NCI-H1436 (cell line): ENCODE measurements at places on chromosomes 3 and 15.

DNA sequence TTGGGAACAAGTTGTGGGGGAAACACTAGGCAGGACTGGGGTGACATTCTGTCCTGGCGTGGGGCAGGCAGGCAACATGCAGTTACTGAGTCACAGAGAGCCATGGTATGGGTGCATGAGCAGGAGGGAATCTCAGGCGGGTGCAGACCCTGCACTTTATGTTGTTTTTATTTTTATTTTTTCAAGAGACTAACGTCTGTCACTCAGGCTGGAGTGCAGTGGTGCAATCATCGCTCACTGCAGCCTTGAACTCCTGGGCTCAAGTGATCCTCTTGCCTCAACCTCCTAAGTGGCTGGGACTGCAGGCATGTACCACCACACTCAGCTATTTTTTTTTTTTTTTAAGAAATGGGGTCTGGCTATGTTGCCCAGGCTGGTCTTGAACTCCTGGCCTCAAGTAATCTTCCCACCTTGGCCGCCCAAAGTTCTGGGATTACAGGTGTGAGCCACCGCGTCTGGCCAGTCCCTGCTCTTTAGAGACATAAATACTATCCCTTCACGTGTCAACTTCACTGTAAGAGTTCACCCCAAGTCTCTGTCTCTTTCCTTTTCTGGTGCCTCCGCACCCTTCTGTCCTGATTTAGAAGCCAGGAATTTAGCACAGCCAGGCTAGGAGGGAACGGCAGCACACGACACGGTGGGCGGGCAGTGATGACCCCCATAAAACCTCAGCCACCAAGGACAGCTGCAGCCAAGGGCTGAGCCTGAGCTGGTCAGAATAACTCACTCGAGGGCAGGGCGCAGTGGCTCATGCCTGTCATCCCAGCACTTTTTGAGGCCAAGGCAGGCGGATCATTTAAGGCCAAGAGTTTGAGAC is 72.8 kb upstream of the IQSEC1 start:
- DNase-seq, result no peak

- no peak for DNase-seq
These were observed 26.6 kb downstream of the SEMA7A start for GRCh38 chr15:74406992-74407705.

GRCh38 chr15:39088156-39088555 is 492.7 kb upstream of the THBS1 start:
- DNase-seq, result no peak

GRCh38 chr3:195179776-195180489 is 91.0 kb downstream of the XXYLT1 start:
- DNase-seq, result no peak

DNA sequence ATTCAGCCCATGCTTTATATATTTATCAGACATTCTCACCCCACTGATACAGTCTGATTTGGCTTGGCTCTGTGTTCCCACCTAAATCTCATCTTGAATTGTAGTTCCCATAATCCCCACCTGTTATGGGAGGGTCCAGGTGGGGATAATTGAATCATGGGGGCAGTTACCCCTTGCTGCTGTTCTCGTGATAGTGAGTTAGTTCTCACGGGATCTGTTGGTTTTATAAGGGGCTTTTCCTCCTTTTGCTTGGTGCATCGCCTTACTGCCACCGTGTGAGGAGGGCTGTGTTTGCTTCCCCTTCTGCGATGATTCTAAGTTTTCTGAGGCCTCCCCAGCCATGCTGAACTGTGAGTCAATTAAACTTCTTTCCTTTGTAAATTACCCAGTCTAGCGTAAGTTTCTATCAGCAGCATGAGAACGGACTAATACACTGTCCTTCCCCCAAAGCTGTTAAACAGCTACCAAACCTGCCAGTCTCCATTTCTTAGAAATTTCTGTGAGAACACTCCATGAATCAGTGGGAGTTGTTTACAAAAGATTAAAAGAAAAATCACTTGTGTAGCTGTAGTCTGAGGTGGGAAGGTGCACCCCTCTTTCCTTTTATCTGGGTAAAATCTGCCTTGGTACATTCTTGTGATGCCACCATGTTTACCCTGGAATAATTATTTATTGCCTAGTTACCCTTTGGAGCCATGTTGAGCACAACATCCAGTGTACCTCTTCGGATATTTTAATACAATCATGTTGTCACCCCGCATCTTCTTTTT is 160.5 kb downstream of the THSD4 start:
- DNase-seq, result no peak

DNA sequence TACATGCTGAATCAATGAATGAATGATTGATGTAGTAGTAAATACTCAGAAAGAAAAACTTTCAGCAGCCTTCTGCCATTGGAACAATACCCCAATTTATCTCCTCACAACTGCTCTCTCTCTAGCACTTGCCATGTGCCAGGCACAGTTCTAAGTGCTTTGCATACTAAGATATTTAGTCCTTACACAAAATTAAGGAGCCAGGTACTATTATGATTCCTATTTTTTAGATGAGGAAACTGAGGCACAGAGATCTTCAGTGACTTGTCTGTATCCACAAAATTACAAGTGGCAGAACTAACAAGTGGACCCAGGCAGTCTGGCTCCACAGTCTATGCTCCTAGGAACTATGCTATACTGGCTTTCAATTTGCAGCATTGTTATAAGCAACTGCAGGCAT is 279.2 kb downstream of the LSAMP start:
- no peak for DNase-seq

- no peak for DNase-seq
These were observed 47.3 kb downstream of the GMPS start for GRCh38 chr3:155917781-155918180.
